ENCODE measurements at places on chromosomes 16 and 17. TPM values are rescaled to one million over a fixed set of nuclear protein-coding genes. Genes with fewer than 3 reads are reported as not detected.

- no peak for DNase-seq
Observed at GRCh38 chr16:49684696-49685095, 171.2 kb downstream of the ZNF423 start.

DNA sequence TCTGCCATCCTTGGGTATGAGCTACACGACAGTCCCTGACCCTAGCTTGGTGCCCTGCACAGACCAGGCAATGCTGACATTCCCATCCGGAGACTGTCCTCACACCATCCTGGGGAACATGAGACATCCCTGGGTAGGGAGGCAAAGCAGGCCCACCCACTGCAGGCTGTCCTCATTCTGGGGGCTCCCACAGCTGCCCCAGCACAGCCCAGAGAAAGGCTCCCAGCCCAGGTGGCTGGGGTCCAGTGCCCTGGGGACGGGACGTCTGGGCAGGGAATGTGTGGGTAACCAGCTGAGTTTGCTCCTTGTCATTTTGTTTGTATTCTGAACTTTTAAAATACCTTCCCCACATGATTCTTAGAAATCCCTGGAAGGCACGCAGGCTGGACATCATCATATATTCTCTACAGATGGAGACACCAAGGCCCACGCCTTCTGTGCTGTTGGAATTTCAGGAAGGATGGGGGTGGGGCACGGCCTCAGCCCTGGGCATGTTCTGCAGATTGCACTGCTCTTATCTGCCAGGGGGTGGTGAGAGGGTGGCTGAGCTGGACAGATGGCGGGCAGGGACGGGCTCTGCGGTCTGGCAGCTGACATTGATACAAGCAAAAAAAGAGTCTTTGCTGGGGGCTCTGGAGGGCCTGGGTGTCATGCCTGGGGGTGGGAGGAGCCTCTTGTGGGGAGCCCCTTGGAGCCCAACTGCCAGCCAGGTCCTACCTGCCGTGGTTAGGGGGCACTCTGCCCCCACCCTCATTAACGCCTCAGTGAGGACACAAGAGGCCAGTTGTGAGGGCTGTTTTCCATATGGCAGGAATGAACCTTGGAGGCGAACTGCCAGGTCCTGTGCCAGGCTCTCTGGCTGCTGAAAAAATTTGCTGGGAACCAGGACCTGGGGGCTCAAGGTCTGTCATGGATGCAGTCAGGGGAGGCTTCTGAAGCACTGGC is 28.4 kb downstream of the LRRC75A start:
- DNase-seq = peak; percentile 77

GRCh38 chr16:15946257-15947044 is 3.0 kb upstream of the ABCC1 start:
- DNase-seq = peak; percentile 24

The EFCAB3 gene
- not detected for total RNA-seq

- DNase-seq = no peak
Observed at GRCh38 chr16:26727848-26728247, 338.9 kb upstream of the C16orf82 start.

Data from dermis blood vessel endothelial cell (primary cell).